ENCODE measurements at places on chromosomes 3 and 15.

DNA sequence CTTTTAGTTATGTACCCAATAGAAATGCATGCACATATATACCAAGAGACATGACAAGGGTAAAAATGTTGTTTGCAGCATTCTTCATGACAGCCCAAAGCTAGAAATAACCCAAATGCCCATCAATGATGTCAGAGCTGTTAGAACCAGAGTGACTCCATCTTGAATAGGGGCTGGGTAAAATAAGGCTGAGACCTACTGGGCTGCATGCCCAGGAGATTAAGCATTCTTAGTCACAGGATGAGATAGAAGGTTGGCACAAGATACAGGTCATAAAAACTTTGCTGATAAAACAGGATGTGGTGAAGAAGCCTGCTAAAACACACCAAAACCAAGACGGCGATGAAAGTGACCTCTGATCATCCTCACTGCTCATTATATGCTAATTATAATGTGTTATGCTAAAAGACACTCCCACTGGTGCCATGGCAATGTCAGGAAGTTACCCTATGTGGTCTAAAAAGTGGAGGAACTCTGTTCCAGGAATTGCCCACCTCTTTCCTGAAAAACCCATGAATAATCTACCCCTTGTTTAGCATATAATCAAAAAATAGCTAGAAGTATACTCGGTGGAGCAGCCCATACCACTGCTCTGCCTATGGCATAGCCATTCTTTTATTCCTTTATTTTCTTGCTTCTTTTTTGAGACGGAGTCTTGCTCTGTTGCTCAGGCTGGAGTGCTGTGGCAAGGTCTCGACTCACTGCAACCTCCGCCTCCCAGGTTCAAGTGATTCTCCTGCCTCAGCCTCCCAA, 32.9 kb downstream of the ZBTB11 start:
- DNase-seq: no peak

DNA sequence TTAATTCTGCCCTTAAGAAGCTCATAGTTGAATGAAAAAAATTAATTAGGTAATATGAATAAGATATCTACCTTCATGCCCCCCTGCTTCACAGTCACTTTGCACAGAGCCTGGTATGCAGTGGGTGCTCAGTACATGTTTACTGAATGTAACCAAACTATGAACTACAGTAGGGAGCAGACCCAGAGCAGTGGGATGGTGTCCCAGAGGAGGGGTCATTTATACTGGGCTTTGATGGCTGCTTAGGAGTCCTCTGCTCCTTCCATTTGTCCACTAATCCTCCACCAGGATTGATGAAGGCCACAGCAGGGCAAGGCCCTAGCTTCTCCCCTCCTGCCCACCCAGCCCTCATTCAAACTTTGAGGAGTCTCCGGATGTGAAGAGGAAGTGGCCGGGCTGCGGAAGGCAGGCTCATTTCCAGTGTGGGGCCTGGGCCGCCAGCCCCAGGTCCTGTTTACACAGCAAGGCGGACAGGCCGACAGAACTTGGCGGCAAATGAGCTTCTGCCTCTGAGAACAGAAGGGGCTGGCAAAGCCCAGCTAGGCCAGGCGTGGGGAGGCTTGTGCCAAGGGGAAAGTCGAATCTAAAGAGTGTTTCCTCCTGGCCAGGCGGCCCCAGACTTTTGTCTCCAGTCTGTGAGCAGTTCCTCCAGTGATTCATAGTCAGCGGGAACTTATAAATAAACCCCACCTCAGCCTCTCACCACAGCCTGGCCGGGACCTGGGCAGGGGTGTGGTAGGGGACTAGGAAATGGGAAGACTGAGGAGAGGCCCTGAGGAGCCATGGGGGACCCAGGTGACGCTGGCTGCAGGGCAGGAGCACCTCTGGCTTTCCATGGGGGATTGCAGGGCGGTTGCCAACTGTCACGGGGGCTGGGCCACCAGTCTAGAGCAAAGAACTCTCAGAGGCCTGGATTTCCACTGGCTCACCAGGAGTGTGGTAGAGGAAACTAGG, 51.6 kb upstream of the LCTL start:
- no peak for DNase-seq

GRCh38 chr3:11186771-11187191, 32.5 kb downstream of the HRH1 start:
- no peak for DNase-seq

DNA sequence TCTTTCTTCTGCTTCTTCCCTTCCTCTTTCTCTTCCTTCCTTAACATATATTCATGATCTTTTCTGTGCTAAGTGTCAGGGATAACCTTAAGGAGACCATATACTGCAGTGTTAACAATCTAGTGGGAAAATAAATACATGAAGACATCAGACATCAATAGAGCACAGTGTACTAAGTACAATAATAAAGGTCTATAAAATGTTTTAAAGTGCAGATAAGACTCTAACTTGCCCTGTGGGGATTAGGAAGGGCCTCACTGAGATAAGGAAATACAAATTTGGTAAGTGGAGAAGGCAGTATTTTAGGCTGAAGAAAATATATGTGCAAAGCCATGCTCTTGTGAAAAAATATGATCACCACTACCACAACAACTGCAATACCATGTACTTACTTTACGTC, 49.2 kb upstream of the NANOGP8 start:
- no peak for DNase-seq

DNA sequence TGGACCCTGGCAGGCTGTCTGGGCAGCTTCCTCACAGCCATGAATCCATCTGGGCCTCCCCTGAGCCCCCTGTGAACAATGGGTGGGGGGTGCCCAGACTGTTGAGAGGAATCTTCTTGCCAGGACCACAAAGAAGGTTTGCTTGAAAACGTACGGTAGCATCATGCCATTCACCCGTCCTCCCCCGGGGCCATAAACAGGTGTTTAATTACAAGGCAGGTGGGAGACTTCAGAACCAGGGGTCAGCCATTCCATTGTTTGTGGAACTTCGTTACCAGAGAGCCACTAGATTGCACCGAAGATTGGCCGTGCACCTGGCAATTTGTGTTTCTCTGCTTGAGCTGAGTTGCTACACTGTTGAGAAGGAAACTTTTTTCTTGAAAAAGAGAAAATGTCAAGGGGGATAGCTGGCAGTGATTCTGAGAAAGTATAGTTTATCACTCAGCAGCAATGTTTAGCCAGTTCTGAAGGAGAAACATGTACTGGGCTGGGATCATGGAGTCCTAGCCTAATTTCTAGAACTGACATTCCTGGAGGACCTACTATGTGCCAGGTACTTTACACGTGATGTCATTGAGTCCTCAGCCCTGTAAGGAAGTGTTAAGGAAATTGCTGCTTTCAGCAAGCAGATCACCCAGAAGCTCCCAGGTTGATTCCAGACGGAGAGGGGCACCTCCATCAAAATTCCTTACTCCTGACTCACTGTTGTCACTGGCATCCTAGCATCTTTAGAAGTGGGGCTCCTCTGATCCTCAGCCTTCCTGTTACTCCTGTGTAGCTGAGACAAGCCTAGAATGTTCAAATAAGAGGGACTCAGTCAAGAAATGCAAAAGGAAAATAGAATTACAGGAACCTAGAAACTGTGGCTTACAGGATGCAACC, 103.8 kb upstream of the UBE2E1 start:
- no peak for DNase-seq

DNA sequence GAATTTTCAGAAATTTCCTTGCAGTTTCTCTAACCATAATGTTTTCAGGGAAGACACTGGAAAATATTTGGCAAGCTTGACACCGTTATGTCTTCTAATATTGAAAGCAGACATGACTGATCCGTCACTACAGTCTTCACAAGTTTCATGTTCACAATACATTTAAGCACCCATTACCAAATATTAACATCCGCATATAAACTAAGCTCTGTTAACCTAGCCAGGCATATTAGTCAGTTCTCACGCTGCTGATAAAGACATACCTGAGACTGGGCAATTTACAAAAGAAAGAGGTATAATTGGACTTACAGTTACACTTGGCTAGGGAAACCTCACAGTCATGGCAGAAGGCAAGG, 162.7 kb upstream of the LYSMD4 start:
- no peak for DNase-seq

DNA sequence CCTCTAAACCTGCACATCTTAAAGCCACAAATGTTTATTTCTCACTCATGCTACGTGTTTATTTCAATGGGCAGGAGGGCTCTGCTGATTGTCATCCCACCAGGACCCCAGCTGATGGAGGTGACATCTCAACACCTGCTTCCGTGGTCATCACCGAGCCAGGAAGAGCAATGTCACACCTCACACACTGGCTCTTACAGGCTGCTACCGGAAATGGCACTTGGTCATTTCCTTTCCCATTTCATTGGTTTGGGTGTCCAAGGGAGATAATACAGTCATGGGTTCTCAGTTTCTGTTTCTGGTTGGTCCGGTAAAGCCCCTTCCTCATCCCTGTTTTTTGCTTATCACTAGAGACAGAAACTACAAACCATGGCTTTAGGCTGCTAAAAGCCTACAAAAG, 41.9 kb downstream of the ABHD2 start:
- DNase-seq: peak; percentile 7

DNA sequence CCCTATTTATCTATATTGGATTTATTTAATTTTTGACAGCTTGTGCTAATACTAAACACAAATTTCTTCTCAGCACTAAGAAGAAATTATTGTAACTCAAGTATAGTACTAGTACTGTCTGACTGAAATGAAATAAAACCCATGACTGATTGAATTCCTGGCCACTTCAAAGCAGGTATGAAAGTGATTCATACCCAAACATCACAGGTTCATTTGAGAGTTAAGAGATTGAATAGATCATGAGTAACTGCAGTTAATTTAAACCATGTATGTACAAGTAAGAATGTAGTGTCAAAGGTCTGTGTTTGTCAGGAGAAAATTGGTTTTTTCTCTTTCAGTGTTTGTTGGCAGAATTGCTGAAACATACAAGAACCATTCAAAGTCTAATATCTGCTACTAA, 332.0 kb upstream of the GRM7 start:
- no peak for DNase-seq

- no peak for DNase-seq
These were observed 8.9 kb upstream of the FURIN start for GRCh38 chr15:90859234-90860131.

GRCh38 chr15:58777107-58777506, 6.0 kb downstream of the MINDY2 start:
- DNase-seq: no peak

DNA sequence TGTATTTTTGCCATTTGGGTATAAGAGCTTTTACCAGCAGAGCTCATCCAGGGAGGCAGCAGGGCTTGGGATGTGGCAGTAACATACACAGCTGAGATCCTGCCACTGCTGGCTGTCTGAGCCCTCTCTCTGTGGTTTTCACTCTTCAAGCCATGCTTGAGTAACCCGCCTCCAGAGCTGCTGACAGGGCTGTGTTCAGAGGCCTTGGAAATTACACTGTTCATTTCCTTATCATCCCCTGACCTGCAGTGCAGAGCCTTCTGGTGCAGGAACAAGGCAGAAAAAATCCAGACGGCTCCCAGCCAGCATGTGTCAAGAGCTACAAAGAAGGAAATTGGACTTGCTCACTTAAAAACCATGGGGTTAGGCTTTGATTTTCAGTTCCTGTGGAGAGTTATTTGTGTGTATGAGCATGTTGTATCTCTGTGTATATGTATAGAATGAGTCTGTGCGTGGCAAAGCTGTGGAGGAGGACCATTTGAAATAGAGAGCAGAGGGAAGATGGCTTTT, 47.0 kb downstream of the ZNF609 start:
- peak; percentile 4 for DNase-seq

GRCh38 chr3:115146032-115146417, 1.1 kb downstream of the ZBTB20 start:
- no peak for DNase-seq

GRCh38 chr15:63190769-63191649, 1.6 kb downstream of the RAB8B start:
- no peak for DNase-seq

GRCh38 chr3:53740956-53741355, 105.3 kb downstream of the CHDH start:
- no peak for DNase-seq

- DNase-seq: no peak
These were observed 115.0 kb upstream of the VEPH1 start for GRCh38 chr3:157618075-157618760.

DNA sequence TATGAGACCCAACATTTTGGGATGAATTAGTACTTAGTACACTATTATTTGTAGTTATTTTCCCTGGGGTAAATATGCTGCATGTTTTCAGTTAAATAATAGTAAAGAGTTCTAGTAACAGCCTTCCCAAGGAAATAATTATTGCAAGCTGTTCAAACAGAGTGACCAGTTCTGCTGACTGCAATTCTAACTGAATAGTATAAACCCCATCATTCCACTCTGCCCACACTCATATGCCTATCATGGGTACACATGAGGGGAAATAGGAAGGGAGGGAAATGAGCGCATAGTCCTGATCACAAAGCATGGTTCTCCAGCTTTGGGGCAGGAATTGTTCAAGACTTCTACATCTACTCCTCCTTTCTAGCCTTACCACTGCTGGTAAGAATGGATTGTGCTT, 18.7 kb downstream of the UQCC5 start:
- DNase-seq: no peak

DNA sequence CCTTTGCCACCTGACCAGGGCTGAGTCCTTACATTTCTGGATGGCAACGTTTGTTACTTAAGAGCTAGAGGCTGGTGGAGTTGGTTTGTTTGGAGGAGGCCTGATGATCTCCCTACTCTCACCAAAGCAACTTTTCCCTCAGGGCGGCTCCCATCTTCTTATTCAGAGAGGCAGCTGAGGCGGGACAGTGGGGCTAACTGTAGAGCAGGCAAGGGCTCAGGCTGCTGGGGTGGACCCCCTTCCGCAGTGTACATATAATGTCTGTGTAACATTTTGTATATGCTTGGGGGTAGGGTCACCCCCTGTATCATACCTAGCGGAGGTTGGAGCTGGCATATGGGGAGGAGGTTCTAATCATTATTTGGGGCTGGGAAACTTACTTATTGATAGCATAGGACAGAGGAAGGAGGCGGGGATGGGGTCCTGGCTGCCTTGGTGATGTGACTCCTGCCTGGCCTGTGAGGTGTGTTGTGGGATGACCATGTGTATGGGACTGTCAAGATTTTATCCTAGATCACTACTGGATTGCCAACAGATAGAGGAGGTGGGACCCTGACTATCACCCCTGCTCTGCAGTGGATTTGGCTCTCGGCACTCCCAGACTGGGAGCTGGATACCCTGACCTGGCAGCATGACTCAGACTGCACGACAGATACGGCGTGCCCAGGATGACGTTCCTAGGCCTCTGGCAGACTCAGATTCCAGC, 52.5 kb upstream of the UBE2Q2 start:
- no peak for DNase-seq

- DNase-seq: no peak
These were observed 33.5 kb upstream of the RBP1 start for GRCh38 chr3:139572847-139573672.

GRCh38 chr15:83954506-83954905, 281.1 kb upstream of the GOLGA6L4 start:
- no peak for DNase-seq

DNA sequence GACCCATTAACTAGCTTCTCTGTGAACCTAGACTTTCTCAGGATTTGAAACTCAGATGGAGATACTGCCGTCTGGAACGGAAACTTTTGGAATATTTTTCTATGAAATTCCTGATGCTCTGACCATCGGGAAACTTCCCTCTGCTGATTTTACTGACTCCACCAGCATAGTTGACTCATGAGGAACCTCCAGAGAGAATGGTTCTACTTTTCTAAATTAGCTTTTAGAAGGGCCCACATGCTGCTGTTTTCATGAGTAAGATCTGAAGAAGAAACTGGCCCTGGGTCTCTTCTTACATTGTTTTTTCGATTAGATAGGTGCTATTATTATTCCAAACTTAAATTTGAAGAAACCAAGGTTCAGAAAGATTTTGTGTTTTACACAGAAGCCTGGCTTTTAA, 326.3 kb upstream of the NR2E3 start:
- no peak for DNase-seq
